Esophagus squamous epithelium (tissue), 5 donors: ENCODE measurements at places on chromosomes 1 and 21.

- H3K4me1 ChIP-seq = peaks cover 14% of the 10 kb centered on the region
- no peaks in the 10 kb centered on the region for H3K36me3 ChIP-seq
- no peak for DNase-seq
- no peaks in the 10 kb centered on the region for H3K27me3 ChIP-seq
Observed at GRCh38 chr21:41152147-41152546, 15.8 kb upstream of the BACE2 start.

GRCh38 chr1:242745079-242745478 lies 220.6 kb upstream of the PLD5 start:
- no peaks in the 10 kb centered on the region for H3K27me3 ChIP-seq
- DNase-seq = no peak
- no peaks in the 10 kb centered on the region for H3K4me1 ChIP-seq
- H3K36me3 ChIP-seq = no peaks in the 10 kb centered on the region
- H3K27ac ChIP-seq = no peak overlapping the region

GRCh38 chr1:173205146-173206051 lies 1.7 kb downstream of the TNFSF4 start:
- DNase-seq = no peak
- no peaks in the 10 kb centered on the region for H3K27me3 ChIP-seq
- no peak overlapping the region for H3K4me3 ChIP-seq
- H3K4me1 ChIP-seq = peaks cover 5% of the 10 kb centered on the region

- H3K36me3 ChIP-seq = no peaks in the 10 kb centered on the region
- no peaks in the 10 kb centered on the region for H3K4me1 ChIP-seq
- DNase-seq = no peak
- no peak overlapping the region for H3K27ac ChIP-seq
Observed at GRCh38 chr1:65393928-65394327, 26.5 kb upstream of the LEPR start.

GRCh38 chr1:24744911-24745710 lies at the start of gene CLIC4:
Gene CLIC4, plus strand, starts transcription at chr1:24745447. Its CDS starts 107 bp downstream, at chr1:24745554.
- peaks cover 9% of the 10 kb centered on the region for H3K4me1 ChIP-seq
- peak within 1 kb of the TSS; percentile 98 for H3K27ac ChIP-seq
- no peaks in the 10 kb centered on the region for H3K36me3 ChIP-seq
- no peaks in the 10 kb centered on the region for H3K27me3 ChIP-seq
- H3K4me3 ChIP-seq = peak within 1 kb of the TSS; percentile 99

- peaks cover 16% of the 10 kb centered on the region for H3K4me1 ChIP-seq
- H3K4me3 ChIP-seq = no peak overlapping the region
- DNase-seq = no peak
- peak overlapping the region; percentile 30 for H3K27ac ChIP-seq
- H3K36me3 ChIP-seq = no peaks in the 10 kb centered on the region
- H3K27me3 ChIP-seq = no peaks in the 10 kb centered on the region
Observed at GRCh38 chr1:178609015-178609414, 96.1 kb downstream of the TEX35 start.

DNA sequence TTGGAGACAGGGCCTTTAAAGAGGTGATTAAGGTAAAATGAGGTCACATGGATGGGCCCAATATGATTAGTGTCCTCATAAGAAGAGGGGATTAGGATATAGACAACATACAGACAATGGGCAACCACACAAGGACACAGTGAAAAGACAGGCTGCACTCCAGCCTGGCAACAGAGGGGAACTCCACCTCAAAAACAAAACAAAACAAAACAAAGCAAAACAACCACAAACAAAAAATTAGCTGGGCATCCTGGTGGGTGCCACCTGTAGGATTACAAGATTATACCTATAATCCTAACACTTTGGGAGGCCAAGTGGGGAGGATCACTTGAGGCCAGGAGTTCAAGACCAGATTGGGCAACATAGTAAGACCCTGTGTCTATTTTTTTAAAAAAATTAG lies 4.8 kb upstream of the MDM4 start:
- no peaks in the 10 kb centered on the region for H3K36me3 ChIP-seq
- no peaks in the 10 kb centered on the region for H3K27me3 ChIP-seq
- H3K4me3 ChIP-seq = no peak overlapping the region
- no peak for DNase-seq
- no peak overlapping the region for H3K27ac ChIP-seq

DNA sequence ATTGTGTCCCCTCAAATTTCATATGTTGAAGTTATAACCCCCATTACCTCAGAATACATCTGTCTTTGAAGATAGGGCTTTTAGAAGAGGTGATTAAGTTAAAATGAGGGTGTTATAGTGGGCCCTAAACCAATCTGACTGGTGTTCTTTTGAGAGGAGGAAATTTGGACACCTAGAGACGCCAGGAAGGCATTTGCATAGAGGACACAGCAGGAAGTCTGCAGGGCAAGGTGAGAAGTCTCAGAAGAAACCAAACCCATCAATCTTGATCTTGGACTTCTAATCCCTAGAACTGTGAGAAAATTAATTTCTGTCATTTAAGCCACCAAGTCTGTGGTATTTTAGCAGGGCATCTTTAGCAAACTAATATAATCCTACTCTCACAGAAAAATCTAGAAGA lies 13.0 kb downstream of the GOLPH3L start:
- H3K27ac ChIP-seq = no peak overlapping the region
- no peak for DNase-seq
- H3K27me3 ChIP-seq = no peaks in the 10 kb centered on the region
- H3K4me3 ChIP-seq = no peak overlapping the region
- H3K4me1 ChIP-seq = peaks cover 22% of the 10 kb centered on the region

- H3K27ac ChIP-seq = no peak overlapping the region
- DNase-seq = no peak
- no peaks in the 10 kb centered on the region for H3K36me3 ChIP-seq
- no peak overlapping the region for H3K4me3 ChIP-seq
Observed at GRCh38 chr1:9482816-9483572, 56.3 kb upstream of the SLC25A33 start.

- no peaks in the 10 kb centered on the region for H3K27me3 ChIP-seq
- H3K27ac ChIP-seq = no peak overlapping the region
- DNase-seq = no peak
- H3K36me3 ChIP-seq = peaks cover 100% of the 10 kb centered on the region
- peaks cover under 1% of the 10 kb centered on the region for H3K4me1 ChIP-seq
Observed at GRCh38 chr1:951364-951763, 7.7 kb downstream of the NOC2L start.

DNA sequence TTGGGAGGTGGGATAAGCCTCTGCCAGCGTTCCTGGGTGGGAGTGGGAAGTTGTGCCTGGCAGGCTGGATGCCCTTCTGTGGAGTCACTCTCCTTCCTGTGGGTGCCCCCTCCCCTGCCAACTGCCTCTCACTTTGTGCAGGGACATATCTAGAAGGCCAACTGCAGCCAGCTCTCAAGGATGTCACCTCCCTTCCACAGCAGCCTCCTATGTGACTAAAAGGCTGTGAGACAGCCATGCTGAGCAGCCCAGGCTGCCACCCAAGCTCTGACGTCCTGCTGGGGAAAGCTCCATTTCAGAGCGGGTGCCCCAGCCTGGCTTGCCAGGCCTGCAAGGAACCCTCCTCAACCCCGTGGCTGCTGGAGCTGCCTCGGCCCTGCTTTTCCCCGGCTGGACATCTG lies 19.6 kb upstream of the SLC26A9 start:
- H3K4me3 ChIP-seq = no peak overlapping the region
- no peaks in the 10 kb centered on the region for H3K4me1 ChIP-seq
- no peak overlapping the region for H3K27ac ChIP-seq
- H3K27me3 ChIP-seq = no peaks in the 10 kb centered on the region

- no peak for DNase-seq
- H3K4me1 ChIP-seq = no peaks in the 10 kb centered on the region
- H3K4me3 ChIP-seq = no peak overlapping the region
- no peak overlapping the region for H3K27ac ChIP-seq
Observed at GRCh38 chr1:160774886-160775719, 20.9 kb upstream of the LY9 start.

- H3K27ac ChIP-seq = no peak overlapping the region
- peaks cover 21% of the 10 kb centered on the region for H3K27me3 ChIP-seq
- H3K4me1 ChIP-seq = no peaks in the 10 kb centered on the region
- no peak overlapping the region for H3K4me3 ChIP-seq
Observed at GRCh38 chr1:62301726-62302390, 17.4 kb downstream of the KANK4 start.

DNA sequence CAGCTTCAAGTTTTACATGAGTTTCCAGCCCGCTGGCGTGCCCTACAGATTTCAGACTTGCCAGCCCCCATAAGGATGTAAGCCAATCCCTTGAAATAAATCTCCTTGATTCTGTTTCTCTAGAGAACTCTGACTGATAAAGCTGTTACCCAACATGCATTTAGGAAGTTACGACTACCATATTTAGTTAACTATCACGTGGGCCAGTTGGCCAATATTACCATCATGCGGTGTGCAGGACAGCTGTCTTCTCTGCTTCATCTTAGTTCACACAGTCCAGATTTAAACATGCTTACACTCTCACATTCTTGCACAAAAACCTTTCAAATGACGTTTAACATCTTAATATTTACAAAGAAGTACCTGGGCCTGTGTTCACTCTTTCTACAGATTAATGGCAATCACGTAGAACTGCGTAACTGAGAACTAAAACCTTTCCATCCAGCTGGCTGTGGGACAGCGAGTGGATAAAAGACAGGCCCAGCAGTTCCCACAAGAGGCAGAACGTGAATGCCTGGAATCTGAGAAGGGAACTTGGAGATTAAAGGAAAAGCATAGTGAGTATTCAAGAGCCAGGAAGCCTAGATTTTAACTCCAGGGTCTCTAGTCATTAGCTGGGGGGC lies 20.8 kb downstream of the FAM177B start:
- no peak for DNase-seq
- H3K27ac ChIP-seq = no peak overlapping the region
- H3K4me3 ChIP-seq = no peak overlapping the region
- peaks cover 8% of the 10 kb centered on the region for H3K4me1 ChIP-seq

DNA sequence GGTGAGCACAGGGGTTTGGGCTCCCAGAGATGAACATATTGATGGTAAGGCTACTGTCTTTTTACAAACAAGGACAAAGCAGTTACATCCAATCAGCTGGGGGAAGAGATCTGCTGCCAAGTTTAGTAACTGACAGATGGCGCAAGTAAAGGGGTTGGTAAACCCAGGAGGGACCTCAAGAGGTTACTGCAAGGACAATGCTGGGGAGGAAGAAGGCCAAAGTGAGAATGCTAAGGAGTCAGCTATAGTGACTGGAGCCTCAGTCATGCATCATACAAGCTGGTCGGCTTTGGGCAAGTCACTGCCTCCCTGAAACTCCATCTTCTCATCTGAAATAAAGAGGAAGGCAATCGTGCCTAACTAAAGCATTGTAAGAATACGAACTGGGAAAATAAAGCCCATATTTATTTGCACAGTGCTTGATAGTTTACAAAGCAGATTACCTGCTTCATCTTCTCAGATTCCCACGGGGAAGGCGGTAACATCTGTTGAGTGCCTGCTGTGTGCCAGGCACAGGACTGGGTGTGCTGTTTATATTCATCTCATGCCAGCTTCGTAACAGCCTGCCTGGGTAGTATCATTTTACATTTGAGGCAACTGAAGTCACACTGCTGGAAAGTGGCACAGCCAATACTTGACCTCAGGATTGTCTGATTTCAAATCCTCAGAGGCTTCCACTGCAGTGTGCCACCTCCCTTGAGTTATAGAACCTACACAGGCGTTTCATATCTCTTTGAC lies 114.8 kb downstream of the BEND5 start:
- no peak for DNase-seq
- H3K27ac ChIP-seq = no peak overlapping the region
- H3K27me3 ChIP-seq = no peaks in the 10 kb centered on the region
- H3K36me3 ChIP-seq = no peaks in the 10 kb centered on the region
- no peaks in the 10 kb centered on the region for H3K4me1 ChIP-seq
- H3K4me3 ChIP-seq = no peak overlapping the region

DNA sequence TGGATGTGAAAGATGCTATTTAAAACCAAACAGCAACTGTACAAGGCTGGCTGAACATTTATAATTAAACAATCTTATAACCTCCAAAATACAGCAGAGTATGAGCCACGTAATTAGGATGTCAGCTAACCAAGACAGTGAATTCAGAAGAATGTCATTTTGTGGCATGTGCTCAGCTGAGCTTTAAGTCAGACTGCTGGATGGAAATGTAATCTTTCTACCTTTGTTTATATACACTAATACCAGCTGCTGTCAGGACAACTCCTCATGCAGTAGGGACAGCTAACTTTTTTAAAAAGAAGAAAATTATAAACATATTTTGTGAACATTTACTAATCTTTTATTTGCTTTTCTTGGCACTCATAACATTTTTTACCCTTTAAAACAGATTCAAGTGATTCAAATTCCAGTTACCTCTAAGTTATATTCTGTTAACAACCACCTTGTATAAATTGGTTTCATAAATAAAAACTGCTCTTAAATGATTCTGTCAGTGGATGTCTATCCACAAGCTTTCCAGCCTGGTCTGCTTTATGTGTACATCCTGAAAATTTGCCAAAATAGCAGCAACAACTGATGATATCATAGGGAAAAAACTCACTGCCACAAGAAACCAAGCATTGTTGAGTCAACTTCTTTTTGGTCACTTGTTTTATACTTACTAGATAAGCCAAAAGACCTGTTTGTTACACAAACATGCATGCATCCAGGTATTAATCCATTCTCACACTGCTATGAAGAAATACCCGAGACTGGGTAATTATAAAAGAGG lies 36.1 kb downstream of the DPH5 start:
- no peaks in the 10 kb centered on the region for H3K27me3 ChIP-seq
- no peak overlapping the region for H3K4me3 ChIP-seq

- DNase-seq = no peak
- H3K4me3 ChIP-seq = no peak overlapping the region
- H3K27me3 ChIP-seq = no peaks in the 10 kb centered on the region
- no peaks in the 10 kb centered on the region for H3K36me3 ChIP-seq
- no peaks in the 10 kb centered on the region for H3K4me1 ChIP-seq
Observed at GRCh38 chr21:42353623-42354022, 2.8 kb upstream of the TFF2 start.

DNA sequence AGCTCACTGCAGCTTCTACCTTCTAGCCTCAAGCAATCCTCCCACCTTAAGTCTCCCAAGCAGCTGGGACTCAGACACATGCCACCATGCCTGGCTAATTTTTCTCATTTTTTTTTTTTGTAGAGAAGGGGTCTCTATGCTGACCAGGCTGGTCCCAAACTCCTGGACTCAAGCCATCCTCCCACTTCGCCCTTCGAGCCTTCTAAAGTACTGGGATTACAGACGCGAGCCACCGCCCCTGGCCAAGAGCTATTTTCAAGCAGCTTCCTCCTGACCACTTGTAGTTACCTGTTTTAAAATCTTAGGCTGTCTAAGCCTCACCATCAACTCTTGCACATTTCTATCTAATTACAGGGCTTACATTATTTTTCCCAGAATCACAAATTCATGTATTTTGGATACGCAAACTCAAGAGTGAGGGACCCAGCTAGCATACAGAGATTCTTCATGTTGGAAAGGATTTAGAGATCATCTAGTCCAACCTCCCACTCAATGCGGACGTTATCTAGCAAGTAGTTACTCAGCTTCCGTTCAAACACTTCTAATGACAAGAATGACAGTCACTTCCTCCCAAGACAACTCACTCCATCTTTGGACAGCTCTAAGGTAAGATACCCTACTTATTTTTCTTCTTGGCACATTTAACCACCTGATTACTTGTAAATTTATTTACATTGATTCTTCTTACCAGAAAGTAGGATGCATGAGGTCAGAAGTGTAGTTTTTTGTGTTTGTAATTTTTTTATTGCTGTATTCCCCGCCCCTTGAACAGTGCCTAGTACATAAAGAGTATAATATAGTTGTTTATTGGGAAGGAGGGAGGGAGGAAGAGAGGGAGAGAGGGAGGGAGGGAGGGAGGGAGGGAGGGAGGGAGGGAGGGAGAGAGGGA lies 65.4 kb downstream of the LUZP1 start:
- no peak for DNase-seq
- H3K27me3 ChIP-seq = no peaks in the 10 kb centered on the region
- H3K4me3 ChIP-seq = no peak overlapping the region
- H3K27ac ChIP-seq = peak overlapping the region; percentile 40
- peaks cover 5% of the 10 kb centered on the region for H3K36me3 ChIP-seq
